Pulmonary artery endothelial cell (primary cell): ENCODE measurements at places on chromosomes 12 and 14. TPM values are rescaled to one million over a fixed set of nuclear protein-coding genes. Genes with fewer than 3 reads are reported as not detected.

- no peak for DNase-seq
These were observed 436.2 kb upstream of the FLRT2 start for GRCh38 chr14:85093631-85094330.

DNA sequence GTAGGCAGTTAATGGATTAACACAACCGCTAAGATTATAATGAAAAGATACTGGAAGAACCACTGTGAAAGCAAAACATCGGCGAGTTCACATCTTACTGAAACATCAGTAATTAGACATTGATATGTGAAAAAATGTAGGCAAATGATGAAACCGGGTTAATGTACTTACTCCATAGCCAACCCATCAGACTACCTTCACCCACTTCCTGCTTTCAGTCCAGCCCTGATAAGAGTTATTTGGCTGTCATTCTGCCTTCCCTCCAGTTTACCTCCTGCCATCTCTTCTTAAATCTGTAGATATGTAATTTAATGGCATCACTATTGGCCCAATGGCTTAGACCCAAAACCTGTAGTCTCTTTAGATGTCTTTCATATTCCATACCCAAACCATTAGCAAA, 46.0 kb upstream of the LGR5 start:
- DNase-seq, result no peak

DNA sequence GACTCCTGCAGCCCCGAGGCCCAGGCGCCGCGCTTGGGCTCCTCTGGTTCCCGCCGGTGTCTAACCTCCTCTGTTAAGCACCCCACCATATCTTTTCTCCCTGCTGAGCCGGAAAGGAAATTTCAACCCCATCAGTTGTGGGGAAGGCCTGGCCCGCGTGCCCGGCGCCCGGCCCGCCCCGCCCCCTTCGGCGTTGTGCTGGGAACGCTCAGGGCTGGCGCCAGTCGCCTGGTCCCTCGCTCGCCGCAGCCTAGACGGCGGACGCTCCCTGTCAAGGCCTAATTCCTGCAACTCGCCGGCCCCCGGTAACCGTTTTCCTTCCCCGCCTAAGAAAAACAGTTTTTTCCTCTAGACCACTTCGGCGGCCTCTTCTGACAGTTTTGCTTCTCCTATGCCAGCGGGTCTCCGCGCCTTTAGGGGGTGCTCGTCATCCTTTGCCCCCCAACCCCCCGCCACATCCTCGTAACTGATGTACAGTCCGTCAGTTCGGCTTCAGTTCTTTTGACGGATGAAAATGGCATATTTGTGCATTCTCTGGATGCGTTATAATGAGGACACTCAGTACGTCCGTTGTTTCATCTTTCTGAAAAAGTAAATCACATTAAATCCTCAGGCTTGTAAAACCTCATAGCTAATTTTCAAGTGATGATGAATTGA, 506 bp upstream of the NAP1L1 start:
- peak; percentile 13 for DNase-seq

The WNT5B gene
- total RNA-seq, result 0.14 TPM in 1 of 2 replicates, not detected in the other

GRCh38 chr14:67131691-67132090, 57.5 kb upstream of the GARIN2 start:
- no peak for DNase-seq

DNA sequence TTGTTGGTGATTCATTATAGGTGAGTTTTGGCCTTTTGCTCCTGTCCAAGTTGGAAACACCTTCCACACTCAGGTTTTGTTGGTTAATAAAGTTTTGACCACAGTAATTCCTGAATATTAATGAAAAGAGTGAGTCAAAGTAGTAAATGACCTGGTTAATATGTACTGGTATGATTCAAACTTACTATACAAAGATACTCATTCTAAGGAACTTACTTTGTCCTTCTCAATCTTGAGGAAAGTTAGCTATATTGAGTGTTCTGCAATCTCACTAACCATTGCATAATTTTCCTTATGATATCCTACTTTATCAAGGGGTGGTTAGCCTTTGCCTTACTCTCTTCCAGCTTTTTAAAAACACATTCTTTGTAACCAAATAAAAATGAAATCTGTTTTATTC, 20.9 kb upstream of the HECTD1 start:
- DNase-seq, result no peak

GRCh38 chr14:102969901-102970300, 47.4 kb downstream of the AMN start:
- DNase-seq, result no peak

DNA sequence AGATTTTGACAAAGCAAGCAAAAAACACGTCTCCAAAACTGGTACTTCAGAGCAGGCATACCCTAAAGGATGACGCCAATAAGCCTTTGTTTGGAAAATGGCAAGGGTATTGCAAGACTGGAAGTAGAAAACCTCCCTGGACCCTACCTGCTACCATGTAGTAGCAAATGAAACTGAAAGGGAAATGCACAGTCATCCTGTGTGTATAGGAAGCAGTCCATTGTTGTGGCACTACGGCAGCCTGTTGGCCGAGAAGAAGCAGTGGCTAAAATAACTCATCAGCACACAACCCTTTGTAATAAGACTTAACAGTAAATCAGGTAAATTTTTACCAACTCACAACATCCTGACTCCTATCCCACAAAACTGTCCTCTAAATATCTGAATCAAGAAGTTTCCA, 386.4 kb downstream of the RGS6 start:
- no peak for DNase-seq

- peak; percentile 35 for DNase-seq
These were observed 153.1 kb downstream of the ANO6 start for GRCh38 chr12:45368841-45369489.

DNA sequence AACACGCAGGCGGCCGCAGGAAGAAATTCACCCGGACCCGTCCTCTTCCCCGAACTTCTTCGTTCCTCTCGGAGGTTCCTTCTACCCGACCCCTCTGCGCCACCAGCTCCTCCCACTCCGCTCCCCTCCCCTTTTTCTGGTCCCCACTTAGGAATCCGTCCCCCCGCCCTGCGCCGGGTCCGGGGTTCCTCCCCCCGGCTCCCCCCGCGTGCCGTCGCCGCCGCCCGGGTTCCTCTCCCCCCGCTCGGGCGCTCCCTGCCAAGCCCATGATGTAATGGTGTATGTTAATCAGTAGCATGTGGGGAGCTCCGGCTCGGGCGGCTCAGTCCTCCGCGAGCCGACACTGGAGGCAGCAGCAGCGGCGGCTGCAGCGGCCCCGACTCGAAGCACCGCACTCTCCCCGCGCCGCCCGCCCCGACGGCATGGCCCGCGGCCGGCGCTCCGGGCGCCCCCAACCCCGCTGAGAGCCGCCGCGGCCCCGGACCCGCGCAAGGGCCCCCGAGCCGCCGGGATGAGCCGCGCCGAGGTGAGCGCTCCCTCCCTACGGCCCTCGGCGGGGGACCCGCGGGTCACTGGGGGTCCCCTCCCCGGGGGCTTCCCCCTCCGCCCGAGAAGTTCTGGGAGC, 1.0 kb upstream of the SAMD4A start:
- peak; percentile 83 for DNase-seq

- DNase-seq, result no peak
These were observed 184.8 kb downstream of the SLC16A7 start for GRCh38 chr12:59780605-59781135.

The CEP170B gene
- 17.1 and 19.0 TPM in 2 replicates for total RNA-seq

DNA sequence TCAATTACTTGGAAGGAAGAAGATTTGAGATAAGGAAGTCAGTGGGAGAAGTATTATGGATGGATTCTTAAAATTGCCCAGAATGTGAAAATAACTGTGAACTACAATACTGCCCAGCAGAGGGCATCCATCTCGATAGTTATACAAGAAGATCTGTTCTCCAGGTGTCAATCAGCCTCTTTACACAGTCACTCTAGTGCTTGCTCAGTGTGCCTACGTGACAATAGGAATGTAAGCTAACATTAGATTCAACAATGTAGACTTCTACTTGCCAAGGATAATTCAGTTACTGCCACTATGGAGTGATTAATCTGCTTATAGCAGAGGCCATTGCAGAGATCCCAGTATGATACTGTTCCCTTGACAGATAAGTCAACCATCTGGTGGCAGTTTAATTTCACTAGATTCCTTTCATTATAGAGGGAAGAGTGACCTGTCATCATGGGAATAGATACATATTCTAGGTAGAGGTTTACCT, 10.6 kb upstream of the MAP4K5 start:
- DNase-seq, result no peak

DNA sequence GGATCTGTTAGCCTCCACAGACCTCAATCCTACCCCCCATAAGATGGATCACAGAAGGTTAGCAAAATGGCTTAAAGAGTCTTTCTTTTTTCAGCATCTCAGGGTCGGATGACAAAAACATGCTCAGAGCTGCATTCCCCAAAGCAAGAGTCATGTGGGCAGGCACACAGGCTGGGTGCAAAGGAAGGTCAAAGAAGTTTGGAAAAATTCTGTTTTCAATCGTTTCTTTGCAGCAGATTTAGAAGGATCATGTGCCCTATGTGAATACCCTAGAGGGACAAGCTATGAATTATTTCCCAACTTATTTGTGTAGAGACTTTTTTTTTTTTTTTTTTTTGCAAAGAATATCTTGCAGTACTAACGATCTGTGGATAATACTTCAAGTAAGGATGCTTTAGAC, 845.4 kb downstream of the VRK1 start:
- no peak for DNase-seq

The PROX2 gene
- total RNA-seq, result not detected in 2 replicates

GRCh38 chr12:69070319-69071090, 137.5 kb upstream of the CPM start:
- peak; percentile 24 for DNase-seq

The HCFC2 gene
- 13.5 and 30.4 TPM in 2 replicates for total RNA-seq

- DNase-seq, result no peak
These were observed 9.2 kb downstream of the APOLD1 start for GRCh38 chr12:12794686-12795085.

DNA sequence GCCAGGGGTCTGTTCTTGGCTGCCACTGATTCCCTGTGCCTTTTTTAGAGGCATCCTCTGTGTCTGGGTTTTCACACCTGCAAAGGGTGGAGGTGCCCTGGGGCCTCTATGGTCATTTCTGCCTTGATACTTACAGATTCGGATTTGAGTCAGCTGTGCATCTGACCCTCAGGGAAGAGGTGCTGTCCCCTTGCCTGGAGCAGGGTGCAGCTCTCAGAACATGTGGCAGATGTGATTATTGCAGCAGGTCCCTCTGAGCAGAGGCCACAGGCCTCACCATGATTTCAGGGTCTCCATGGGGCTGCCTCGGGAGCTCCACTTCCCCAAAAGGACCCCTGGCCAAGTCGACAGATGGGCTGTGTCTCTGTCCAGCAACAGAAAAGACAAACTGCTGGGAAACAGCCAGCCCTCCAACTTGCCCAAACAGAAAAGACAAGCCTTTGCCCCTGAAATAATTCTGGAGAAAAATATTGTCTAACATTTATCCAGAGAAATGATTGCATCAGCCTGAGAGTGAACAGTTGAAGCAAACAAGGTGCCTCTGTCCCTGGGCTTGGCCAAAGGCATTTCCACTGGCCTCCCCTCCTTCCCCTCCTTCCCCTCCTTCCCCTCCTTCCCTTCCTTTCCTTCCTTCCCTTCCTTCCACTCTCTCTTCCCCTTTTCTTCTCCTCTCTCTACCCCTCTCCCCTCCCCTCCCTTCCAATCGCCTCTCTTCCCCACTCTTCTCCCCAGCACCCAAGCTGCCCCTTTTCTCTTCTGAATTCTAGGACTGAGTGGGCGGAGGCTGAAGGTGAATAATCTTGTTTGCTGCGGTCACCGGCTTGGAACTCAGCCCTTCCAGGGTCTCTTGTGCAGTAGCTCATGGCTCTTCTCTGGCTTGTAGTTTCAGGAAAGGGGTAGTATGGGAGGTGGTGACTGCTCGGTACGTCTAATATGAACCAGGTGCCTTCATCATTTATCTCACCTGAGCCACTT, 676 bp downstream of the SERPINA3 start:
- no peak for DNase-seq

The GLT8D2 gene
- total RNA-seq, result 3.4 and 6.0 TPM in 2 replicates

GRCh38 chr14:22448035-22448904, 140.8 kb downstream of the DAD1 start:
- no peak for DNase-seq

The CPM gene
- total RNA-seq, result 0.40 TPM in 1 of 2 replicates, not detected in the other

DNA sequence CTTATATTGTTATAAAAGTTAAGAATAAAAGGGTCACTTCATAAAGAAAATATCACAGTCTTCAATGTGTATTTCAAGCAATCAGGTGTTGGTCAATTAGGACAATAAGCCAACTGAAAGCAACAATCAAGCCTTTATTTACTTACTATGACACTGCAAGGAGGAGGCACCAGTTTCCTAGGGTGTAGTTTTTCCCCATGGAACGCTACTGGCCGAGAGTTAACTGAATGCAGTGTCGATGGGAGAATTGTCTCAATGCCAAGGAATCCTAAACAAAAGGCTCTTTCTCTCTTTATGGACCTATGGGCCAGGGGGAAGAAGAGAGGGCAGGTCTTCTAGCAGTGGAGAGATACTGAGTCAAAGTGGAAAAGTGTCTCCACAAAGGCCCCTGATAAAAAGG, 142.4 kb downstream of the CMAS start:
- DNase-seq, result no peak

GRCh38 chr12:111221062-111222026, 147.6 kb downstream of the PHETA1 start:
- no peak for DNase-seq

The TSPAN8 gene
- 0.18 and 0.33 TPM in 2 replicates for total RNA-seq

DNA sequence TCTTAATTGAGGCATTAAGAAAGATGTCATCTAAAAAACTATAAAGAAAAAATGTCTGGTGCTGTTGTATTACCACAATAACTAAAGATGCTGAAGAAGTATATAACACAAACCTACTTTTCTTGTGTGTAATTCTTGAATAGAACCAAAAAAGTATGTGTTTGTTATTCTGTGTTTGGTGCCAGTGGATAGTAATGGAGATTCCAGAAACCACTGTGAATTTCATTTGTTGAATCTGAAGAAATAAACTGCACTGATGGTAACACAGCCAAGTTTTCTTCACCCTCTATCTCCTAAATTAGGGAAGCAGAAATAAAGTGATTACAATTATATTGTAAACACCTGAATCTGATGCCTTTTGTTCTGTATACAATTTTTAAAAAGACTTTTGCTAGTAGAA, 13.1 kb upstream of the KERA start:
- DNase-seq, result no peak

DNA sequence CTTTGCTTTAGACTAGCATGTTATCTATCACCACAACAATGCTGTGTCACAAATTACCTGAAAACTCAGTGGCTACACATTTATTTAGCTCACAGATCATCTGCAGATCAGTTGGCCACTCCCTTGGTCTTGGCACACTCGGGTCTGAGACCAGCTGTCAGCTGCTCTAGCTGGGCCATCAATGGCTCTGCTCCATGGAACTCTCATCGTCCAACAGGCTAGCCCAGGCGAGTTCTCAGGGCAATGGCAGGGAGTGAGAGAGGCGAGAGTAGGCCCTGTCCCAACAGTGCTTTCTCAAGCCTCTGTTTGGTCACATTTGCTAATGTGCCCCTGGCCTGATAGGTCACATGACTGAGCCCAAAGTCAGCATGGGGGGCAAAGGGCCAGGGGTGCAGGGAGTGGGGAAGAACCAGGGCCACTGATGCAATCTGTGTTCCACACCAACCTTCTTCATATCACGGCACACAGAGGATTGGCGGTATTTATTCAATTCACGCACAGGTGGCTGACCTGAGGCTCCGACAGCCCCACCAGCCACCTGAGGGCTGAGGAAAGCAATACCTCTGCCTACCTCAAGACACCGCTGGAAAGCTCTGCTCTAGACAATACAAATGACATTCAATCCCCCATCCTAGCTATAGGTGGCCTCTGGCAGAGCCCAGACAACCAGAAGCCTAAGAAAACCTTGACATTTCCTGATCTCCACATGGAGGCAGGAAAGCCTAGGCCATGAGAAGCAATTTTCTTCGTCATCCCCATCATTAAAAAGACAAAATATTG, 82.5 kb downstream of the NT5DC3 start:
- DNase-seq, result no peak

GRCh38 chr12:66944365-66944764, 265.5 kb upstream of the GRIP1 start:
- no peak for DNase-seq

The CCNT1 gene
- 20.5 and 28.9 TPM in 2 replicates for total RNA-seq
